T-helper 9 cell (primary cell): ENCODE measurements at places on chromosomes 1 and 21.

DNA sequence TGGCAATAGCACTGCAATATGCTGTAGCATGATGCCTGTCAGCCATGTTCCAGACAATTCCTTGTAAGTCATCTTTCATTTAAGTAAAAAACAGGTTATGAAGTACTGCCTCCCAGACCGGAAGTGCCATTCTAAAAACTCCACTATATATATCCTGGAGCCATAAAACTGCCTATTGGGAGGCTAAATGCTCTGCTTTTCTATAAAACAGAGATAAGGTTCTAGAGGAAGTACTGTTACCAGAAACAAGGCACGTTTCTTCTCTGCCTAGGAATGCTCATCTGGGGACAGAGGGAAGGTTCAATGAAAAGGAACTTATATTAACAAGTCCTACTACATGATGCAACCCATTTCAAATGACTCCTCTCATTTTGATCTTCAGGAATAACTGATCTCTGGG, 66.8 kb downstream of the GPR137B start:
- DNase-seq = no peak

DNA sequence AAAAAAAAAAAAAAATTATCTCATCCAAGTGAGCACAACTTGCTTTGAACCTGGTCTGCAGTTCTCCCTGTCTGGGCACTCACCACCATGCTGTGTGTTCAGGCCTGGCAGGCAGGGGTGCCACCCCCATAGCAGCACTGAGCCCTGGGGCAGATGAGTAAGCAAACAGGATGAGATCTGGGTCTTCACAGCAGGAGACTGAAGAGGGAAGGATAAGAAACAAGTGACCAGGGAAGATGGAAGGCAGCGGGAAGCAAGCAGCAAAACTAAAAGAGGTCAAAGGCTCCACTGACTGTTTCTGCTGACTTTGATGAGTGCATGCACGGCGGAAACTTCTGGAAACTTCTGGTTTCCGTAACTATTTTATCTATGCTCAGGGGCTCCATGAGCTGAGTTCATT, 133.5 kb upstream of the SOD1 start:
- DNase-seq = no peak

DNA sequence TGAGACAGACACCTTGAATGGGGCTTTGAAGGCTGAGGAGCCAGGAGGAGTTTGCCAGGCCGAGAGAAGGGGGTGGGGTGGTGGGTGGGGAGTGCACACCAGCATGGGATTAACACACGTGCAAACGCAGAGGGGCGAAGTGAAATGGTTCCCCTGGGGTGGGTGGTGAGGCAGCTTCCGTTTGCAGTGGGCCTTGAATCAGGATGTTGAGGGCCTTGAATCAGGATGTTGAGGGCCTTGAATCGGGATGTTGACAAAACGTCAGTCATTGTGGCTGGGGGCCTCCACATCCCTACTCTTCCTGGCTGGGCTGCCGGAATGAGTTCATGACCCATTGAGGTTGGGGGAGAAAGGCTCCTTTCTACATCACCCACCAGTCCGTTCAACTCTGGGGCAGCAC, 16.6 kb downstream of the LDLRAP1 start:
- no peak for DNase-seq

GRCh38 chr1:165539908-165540307, 3.9 kb upstream of the LRRC52 start:
- DNase-seq = no peak

DNA sequence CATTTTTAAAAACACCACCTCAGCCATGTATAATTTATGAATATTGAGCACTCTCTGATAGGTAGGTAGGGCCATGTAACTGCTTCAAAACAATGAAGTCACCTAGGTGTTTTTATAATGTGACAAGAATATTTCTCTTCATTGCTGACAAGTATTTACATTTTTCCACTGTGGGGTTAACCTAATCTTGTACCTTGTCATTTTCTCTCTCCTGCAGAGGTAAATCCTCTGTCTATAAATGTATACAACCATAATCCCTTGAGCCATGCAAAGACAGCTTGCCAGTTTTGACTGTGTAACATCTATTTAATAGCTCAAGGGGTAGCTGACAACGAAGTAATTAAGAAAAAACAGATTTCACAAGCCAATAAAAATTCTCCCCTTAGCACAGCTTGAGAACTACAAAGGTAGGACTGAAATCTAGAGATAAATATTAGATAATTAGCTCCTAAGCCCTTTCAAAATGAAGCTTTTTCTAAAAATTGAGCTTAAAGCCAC, 137.6 kb upstream of the POGK start:
- no peak for DNase-seq

GRCh38 chr1:166432655-166433054, 265.9 kb upstream of the FAM78B start:
- DNase-seq = no peak

GRCh38 chr1:43878854-43879253, 54.7 kb upstream of the ARTN start:
- no peak for DNase-seq

DNA sequence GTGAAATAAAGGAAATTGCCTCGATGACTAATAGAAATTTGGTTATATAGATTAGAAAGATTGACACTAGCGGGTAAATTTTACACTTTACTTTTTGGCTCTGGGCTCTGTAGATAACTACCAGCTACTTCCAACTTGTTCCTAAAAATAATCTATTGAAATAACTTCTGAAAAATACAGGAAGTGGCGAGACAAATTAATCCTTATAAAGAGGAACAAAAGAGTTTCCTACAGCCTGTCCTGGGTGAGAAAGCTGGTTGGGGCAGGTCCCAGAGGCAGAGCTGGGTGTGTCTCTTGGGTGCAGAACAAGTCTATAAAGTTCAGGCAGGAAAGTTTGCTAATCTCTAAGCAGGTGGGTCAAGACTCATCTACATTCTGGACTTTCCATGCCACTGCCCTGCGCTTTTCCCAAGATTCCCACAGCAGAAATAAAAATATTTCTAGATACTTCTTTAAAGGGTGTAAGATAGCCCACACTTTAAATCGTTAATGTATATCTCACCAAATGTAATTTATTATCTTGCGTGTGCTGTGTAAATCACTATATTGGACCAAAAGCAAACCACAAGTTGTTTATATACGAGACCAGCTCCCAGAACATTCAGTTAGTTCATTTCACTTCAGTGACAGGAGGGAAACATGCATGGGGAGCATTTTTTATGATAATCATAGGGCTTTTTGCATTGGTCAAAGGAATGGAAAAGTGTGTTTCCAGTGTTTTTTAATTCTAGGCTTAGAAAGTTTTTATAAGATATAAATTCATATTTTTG, 70.1 kb upstream of the NRIP1 start:
- DNase-seq = no peak

GRCh38 chr1:14975119-14975518, 178.4 kb upstream of the TMEM51 start:
- no peak for DNase-seq

DNA sequence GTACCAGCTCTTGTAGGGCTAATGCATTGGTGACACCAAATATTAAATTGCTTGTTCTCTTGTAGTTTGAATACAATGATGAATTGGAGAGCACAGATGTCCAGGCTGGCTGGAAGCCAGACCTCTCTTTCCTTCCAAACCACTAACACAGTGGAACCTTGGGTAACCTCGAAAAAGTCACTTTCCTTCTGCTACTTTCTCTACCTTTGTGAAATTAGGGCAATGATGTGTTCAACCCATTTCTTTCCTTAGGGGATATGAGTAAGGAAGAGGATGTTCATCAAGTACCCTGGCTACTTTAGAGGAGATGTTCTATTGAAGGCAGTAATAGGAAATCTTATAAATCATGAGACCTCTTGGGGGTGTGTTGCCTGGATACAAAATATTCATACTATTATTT, 55.7 kb downstream of the XCL2 start:
- DNase-seq = no peak

- no peak for DNase-seq
Measured at GRCh38 chr21:41671859-41672542, 94.9 kb downstream of the RIPK4 start.

DNA sequence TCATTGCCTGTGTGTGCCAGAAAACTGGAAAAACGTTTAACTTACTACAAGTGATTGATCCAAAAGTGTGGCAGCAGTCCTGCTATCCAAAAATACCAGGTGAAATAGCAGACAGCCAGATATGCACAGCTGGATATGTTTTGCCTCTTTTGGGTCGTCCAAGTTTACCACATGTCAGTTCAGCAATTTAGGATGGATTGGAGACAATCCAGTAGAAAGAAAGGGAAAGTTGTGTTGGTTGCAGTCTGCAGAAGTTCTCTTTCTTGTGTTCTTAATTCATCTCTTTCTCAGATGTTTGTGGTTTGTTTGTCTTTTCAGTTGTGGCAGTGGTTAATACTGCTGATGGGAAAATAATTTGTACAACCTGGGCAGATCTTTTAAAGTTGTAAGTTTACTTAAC, 645.0 kb downstream of the PTPRC start:
- DNase-seq = no peak

DNA sequence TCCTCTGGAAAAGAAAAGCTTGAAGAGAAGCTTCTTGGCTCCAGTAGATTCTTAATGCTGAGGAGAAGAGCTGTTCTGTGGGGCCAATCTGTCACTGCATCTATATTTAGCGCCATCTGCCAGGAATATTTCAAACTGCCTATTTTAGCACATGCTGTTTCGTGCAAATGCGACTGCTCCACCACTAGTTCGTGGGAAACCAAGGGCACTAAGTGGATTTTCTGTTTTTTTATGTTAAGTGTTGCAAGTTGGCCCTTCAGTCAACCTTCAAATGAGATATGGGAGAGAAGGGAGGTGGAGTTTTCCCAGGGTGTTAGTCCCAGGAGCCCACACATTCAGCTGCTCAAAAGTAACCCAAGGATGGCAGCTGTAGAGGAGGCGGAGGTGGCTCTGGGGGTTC, 91.9 kb downstream of the TSEN15 start:
- no peak for DNase-seq

DNA sequence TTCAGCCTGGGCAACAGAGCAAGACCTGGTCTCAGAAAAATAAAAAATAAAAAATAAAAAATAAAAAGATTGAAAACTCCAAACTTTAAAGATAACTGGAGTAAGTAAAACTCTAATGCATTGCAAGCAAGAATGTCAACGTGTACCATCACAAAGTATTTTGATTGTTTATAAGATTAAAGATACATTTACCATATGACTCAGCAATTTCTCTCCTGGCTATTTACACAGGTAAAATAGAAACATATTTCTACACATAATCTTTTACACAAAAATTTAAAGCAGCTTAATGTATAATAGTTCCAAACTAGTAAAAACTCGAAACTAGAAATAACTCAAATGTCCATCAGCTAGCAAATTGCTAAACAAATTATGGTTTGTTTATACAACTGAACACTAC, 456.1 kb upstream of the RGS18 start:
- no peak for DNase-seq

GRCh38 chr1:116078699-116079223, 32.4 kb upstream of the MAB21L3 start:
- DNase-seq = no peak

- no peak for DNase-seq
Measured at GRCh38 chr1:202615501-202616354, 94.5 kb downstream of the SYT2 start.

- DNase-seq = no peak
Measured at GRCh38 chr1:13802782-13803545, 103.0 kb downstream of the PRDM2 start.

GRCh38 chr21:46155514-46156377, at the start of gene FTCD:
TSS of gene FTCD (minus strand) at chr21:46155579. CDS start at chr21:46155523, 56 bp downstream.
- DNase-seq = no peak

GRCh38 chr1:90710579-90711536, 6.2 kb downstream of the BARHL2 start:
- DNase-seq = no peak

DNA sequence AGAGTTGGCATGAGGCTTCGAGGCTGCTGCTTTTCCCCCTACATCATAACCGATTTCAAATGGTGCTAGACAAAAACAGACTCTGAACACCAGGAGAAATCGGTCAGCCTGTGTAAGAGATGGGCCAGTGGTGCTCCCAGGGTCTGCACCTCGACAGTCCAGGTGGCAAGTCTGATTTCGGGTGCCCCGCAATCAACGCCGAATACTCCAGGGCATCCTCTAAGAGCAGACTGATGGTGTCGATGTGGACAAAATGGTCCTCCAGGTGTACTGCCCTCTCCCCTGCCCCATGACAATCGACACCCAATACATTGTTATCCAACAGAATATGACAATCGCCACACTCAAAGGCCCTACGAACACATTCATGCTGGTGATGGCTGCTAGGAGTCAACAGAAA, 50.0 kb downstream of the CD46 start:
- no peak for DNase-seq

GRCh38 chr1:31354283-31354682, 18.6 kb downstream of the FABP3 start:
- no peak for DNase-seq

DNA sequence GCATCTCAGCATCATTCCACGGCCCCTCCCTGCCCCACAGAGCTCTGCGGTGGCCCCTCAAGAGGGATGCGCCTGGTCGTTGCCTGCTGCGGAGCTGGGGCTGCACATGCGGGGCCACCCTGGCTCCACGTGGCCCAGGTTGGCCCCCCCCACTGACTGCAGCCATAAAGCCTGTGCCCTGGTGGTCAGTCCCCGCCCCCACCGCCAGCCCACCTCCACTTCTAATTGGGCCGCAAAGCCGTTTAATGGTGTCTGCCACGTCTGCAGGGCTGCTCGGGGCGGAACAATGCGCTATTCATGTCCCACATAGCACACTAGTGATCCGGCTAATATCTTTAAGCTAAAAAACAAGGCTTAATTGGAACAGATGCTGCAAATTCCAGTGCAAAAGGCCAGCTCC, 33.5 kb upstream of the ACTRT2 start:
- no peak for DNase-seq

- no peak for DNase-seq
Measured at GRCh38 chr1:103170609-103171008, 62.3 kb upstream of the COL11A1 start.

DNA sequence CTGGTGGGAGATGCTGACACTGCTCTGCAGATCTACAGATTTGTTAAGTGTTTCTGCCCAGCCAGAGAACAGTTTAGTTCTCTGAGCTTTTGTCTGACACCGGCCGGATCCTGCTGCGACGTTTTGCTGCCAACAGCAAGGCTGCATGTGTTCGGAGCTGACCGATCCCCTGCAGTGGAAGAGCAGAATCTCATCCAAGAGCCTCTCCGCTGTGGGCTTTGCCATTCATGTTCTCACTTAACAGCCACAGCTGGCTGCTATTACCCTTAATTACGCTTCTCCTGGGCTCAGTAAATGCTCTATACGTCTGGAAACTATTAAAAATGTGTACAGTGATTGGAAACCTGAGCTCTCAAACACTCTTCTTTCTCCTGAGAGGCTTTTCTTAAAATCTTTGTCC, 105.3 kb downstream of the BCAR3 start:
- no peak for DNase-seq

- DNase-seq = no peak
Measured at GRCh38 chr1:211610779-211611556, 32.0 kb upstream of the SLC30A1 start.
